ENCODE measurements at places on chromosomes 16 and 17.
A peak's percentile ranks its signal among the peaks of the same experiment; 100 is the strongest.

DNA sequence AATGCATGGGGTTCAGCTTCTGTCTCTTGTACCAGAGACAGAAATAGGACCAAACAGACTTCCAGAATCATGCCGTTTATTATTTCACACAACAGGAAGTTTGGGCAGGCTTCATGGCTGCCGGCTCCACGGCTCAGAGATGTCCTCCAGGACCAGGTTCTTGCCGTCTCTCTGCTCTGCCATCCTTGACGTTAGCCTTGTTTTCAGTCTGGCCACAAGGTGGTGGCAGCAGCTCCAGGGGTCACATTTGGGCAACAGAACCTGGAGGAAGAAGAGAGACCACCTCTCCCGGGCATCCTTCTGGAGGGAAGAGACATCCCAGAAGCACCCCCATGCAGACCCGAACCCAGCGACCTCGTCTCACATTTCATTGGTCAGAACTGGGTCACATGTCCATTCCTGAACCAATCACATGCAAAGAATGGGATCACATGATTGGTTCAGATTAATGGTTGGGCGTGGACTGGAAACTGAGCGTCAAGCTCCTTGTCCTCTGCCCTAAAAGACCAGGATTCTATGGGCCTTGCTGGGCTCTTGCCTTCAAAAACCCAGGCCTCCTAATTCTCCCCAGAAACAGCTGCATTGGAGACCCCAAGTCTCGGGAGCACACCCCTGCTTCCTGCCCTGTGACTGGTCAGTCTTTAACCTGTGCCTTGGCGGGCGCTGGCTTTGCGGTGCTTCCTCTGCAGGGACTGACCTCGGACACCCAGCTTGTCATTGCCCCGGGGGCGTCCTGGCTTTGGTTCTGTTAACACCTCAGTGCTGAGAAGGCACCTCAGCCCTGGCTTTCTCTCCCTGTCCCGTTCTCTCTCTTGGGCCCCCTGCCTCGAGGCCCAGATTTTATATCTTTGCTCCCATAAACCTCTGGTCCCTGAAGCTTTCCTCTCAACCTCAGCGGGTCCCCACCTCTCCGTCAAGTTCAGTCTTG is 63.3 kb downstream of the IRF8 start:
- DNase-seq = no peak

- DNase-seq = no peak
These were observed 7.3 kb downstream of the ATP2A3 start for GRCh38 chr17:3956983-3957382.

DNA sequence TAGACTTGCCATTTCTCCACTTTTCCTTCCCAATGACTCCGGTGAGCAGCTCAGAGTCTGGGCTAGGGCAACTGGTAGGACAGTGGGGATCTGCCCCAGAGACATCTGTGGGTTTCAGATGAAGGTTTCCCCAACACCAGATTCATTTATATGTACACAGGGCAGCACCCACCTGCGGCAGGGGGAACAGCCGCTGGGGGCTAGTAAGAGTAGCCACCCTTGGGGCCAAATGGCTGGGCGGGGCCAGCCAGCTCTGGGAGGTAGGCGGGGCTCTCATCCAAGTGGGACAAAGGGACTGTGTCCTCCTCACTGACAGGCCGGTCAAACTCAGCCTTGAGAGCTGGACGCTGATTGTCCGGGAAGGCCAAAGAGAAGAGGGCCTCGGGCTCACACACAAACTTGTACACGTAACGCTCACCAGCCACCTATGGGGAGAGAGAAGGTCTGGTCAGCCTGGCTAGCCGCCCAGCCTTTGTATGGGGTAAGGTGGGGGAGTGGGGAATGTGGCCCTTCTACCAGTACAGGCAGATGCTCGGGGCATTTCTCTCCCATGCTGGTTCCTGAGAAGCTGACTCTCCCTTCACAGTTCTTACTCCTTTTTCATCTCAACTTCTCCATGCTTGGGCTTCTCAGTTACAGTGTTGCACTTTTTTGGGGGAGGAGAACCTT is 17.7 kb downstream of the ETV4 start:
- DNase-seq = peak; percentile 47

- DNase-seq = no peak
These were observed 5.5 kb downstream of the MVD start for GRCh38 chr16:88657371-88657770.

DNA sequence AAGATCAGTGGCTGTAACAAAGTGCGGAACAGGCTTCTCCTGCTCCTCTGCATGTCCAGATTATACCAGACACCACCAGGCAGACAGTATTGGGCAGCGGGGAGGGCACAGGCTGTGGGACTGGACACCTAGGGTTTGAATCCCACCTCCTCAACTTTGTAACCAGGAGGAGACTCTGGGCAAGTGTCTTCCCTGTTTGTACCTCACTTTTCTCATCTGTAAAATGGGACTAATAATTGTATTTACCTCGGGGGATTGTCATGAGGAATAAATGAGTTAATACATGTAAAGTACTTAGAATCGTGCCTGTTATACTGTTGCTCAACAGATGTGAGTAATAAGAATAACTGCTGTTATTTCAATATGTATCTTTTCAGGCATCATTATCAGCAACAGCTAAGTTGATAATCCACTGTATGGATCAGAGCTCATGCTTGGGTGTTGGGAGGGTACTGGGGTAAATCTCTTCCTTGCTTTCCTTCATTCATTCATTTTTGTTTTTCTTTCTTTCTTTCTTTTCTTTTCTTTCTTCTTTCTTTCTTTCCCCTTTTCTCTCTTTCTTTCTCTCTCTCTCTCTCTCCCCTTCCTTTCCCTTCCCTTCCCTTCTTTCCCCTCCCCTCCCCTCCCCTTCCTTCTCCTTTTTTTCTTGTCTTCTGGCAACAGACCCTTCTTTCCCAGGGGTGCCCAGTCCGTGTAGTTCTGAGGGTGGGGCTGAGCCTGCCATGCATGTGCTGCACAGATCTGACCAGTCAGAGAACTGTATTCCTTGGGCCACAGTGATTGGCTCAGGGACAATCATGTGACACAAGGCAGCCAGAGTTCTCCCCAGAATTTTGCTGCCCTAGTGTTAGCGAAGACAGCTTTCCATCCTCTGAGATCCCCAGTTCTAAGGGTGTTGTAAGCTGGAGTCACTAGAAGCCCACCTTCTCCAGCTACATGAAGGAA is 25.3 kb upstream of the BRD7 start:
- DNase-seq = no peak

GRCh38 chr16:54447576-54448440 is 161.2 kb upstream of the IRX3 start:
- DNase-seq = peak; percentile 87

- no peak for DNase-seq
These were observed 308.3 kb upstream of the CDH5 start for GRCh38 chr16:66058172-66058691.

GRCh38 chr16:78098087-78098486 is 1.4 kb upstream of the WWOX start:
- DNase-seq = no peak

DNA sequence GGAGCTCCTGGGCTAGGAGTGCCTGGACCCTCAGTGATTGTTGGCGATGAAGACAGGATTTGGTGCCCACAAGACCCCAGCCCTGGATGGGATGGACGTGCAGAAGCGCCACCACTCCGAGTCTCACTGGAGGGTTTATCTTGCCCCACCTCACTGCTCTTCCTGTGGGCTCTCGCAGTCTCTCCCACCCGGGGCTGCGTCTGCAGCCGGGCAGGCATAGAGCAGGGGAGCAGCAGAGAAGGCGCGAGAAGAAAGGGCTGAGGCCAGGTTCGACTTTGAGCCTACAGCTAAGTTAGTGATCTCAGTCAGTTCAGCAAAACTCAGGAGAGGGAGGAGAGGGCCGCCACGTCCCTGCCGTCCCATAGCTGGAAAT is 6.6 kb downstream of the UBE2I start:
- no peak for DNase-seq

- DNase-seq = peak; percentile 20
These were observed 85.5 kb downstream of the GSG1L start for GRCh38 chr16:27977966-27978365.

DNA sequence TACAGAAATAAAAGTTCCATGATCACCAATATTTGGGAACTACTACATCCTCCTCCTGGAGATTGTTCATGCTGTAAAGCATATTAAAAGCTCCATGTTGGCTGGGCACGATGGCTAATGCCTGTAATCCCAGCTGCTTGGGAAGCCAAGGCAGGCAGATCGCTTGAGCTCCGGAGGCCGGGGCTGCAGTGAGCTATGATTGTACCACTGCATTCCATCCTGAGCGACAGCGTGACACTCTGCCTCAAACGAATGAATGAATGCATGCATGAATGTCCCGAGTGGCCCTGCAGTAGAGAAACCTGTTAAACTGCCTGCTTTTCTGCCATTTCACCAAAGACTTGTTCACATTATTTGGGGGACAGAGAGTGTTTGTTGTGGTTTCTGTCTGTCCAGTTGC is 15.0 kb downstream of the CNEP1R1 start:
- peak; percentile 11 for DNase-seq

DNA sequence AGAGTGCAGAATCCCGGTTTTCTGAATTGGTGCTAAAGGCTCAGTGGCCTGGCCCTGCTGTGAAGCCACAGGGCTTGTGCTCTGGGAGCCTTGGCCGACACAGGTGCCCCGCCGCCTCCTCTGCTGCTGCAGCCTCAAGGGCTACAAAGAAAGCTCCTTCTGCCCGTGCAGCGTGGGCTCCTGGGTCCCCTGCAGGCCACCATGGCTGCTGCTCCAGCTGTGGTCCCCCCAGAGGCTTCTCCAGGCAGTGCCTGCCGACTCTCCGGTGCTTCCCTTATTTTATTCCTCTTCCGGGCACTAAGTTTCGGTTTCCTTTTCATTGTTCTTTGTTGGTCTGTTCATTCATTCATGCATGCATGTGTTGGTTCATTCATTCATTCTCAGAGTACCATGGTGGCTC is 53.1 kb downstream of the CMIP start:
- no peak for DNase-seq

DNA sequence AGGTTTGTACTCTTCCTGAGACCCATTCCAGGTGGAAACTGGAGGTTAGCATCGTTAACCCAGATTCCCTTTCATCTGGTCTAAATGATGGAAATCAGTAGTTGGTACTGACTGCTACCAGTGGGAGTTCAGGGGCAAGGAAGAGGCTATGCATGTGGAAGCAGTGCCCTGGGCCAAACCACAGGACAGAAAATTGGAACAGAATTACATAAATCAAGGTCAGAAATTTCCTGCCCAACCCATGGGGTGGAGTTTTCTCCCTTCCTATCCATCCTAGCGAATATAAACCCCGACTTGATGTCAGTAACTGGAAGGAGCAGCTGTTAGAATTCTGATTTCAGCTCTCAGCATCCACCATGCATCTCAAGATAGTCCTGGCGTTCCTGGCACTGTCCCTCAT is at the start of gene AOC2:
Gene AOC2 (plus strand): TSS at position 310 of the 400 bp plus-strand sequence. CDS start 47 bp downstream, at position 357.
- no peak for DNase-seq

DNA sequence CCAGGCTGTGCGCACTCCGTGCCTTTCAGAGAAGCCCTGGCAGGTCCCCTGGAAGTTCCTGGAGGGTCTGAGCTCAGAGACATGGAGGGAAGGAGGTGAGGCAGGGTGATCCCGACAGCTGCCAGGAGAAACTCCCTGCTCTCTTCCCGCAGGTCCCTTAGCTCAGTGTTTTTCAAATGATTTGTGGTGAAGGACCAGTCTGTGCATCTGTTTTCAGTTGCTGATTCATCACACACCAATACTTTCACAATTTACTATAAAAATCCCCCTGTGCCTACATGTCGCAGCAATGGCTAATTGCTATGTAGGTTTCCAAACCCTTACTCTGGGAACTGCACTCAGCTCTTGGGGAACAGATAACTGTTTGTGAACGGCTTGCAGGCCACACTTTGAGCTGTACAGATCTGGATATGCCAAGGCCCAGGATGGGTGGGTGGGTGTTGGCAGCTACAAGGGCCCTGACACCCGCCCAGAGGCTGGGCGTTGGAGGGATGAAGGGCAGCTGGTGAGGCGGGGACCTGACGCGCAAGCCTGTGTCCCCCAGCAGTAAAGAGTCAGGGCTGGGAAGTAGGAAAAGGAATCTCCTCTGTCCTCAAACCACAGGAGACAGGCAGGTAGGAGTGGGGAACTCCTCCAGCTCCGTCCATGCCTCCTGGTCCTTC is 20.5 kb upstream of the EMP2 start:
- DNase-seq = no peak

DNA sequence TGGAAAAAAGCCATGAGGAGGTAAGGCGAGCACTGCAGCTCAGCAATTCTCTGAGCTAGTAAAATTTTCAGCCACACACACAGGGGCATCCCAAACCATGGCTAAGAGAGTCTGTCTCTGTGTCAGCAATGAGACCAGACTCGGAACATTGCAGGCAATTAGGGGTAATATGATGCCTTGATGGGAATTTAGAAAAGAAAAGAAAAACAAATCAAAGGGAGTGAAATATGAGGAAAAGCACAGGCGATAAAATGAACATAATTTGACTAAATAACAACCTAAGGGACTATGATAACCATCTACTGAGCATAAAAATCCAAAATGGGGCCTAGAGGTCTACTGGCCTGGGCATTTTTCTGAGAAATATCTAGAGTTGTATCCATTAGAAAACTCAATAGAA is 546.0 kb upstream of the PSMD7 start:
- no peak for DNase-seq

GRCh38 chr17:13003454-13003851 is 14.4 kb downstream of the ELAC2 start:
- DNase-seq = no peak

- DNase-seq = peak; percentile 72
These were observed 17.7 kb downstream of the PSMD11 start for GRCh38 chr17:32461853-32462617.

DNA sequence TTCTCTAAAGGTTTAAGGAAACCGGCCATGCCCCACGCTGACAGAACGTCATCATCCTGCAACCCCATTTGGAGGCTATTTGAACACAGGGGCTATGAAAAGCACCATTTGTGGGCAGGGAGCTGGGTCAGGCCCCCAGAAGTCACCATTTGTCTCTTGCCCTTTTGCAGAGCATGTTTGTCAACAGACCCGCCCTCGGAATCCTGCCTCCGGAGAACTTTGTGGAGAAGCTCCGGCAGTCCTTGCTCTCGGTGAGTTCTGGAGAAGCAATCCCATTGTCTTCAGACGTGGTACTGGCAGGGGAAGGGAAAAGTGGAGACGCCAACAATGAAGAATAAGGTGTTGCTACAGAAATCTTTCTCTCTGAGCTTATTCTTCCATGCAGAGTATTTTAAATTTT is 33.5 kb downstream of the TMEM186 start:
- DNase-seq = no peak

- peak; percentile 48 for DNase-seq
These were observed 34.4 kb upstream of the PRKCB start for GRCh38 chr16:23801378-23801777.

All from iris pigment epithelial cell (primary cell).